ENCODE measurements at places on chromosomes 7 and 10.

DNA sequence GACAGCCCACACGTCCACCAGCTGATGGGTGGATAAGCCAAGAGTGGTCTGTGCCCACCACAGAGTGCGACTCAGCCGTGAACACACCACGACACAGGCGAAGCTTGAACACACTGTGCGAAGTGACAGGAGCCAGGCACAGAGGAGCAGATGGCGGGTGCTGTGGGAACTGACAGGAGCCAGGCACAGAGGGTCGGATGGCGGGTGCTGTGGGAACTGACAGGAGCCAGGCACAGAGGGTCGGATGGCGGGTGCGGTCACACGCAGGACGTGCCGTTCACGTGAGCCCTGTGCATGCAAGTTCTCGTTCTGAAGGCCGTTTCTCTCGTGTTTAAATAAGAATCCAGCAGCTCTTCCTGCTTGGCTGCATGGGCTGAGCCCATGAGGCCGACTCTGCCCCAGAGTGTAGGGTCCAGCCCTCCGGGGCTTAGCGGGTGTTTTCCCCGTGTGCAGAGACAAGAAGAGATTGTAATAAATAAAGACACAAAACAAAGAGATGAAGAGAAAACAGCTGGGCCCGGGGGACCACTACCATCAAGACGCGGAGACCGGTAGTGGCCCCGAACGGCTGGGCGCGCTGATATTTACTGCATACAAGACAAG lies 5.9 kb upstream of the ADAP1 start:
- DNase-seq: no peak

DNA sequence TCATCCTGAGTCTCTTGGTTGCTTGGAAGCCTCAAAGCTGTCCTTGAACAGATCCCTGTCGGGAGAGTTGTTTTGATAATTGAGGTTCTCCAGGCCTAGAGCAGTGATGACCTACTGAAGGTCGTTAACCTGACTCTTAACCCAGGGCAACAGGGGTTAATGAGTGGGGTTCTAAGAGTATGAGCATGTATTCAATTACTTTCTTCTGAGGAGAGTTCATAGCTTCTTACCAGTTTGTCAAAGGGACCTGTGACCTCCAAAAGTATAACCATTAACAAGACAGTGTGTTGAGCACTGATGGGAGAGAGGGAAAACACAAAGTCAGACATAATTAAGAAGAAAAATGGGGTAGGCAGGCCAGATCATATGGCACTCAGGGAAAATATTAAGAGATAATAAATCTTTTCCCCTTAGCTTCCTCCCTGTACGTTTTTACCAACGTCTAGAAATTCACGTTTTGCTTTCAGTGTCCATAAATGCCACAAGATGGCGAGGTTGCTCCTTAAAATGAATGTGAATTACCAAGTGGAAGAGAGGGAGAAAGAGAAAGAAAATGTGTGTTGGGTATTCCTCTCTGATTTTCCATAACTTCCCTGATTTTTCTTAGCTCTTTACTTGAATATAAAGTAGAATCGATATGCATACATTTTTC lies 97.6 kb downstream of the SUGCT start:
- DNase-seq: peak; percentile 61

GRCh38 chr7:147861058-147861716 lies 729.4 kb upstream of the C7orf33 start:
- no peak for DNase-seq

DNA sequence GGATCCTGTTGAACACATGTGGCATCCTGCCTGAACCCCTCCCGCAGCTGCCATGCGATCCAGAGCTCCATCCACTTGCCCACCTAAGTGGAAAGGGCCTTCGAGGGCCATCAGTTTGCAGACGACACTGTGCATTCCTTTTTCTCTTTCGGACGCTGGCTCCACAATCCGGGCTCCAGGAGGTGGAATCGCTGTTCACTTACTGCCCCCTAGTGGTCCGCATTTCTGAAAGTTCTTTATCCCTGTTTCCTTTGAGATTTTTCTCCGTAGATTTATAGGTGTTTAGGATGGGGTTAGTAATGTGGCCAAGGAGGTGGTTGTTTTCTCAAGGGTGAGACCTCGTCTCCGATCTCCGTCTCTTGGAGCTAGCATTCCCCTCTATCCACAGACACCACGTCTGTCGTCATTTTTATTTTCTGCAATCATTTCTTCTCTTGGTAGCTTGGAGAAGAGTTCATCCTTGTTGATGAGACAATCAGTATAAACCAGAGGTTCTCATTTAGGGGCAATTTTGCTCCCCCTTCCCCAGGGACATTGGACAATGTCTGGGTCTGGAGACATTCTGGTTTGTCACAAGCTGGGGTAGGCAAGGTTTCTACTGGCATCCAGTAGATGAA lies 204.6 kb downstream of the ARHGAP21 start:
- DNase-seq: peak; percentile 36

GRCh38 chr10:70477661-70478162 lies 855 bp upstream of the PALD1 start:
- no peak for DNase-seq

- DNase-seq: no peak
These were observed 130.0 kb upstream of the EEPD1 start for GRCh38 chr7:36023033-36023560.

DNA sequence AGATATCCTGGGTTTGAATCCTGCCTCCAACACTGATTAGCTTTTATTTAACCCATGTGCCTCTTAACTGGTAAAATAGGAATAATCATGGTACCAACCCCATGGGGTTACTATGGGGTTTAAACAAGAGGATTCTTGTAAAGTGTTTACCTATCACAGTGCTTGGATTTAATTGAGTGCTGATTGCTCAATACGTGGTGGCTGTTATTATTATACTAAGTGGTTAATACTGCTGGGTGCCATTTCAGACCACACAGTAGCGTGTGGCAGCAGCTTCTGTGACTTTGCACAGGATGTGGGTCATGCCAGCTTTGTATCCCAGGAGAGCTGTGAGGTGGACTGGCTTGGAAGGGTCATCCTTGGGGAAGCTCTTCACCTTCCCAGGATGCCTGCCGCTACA lies 177.2 kb downstream of the SEC23IP start:
- no peak for DNase-seq

DNA sequence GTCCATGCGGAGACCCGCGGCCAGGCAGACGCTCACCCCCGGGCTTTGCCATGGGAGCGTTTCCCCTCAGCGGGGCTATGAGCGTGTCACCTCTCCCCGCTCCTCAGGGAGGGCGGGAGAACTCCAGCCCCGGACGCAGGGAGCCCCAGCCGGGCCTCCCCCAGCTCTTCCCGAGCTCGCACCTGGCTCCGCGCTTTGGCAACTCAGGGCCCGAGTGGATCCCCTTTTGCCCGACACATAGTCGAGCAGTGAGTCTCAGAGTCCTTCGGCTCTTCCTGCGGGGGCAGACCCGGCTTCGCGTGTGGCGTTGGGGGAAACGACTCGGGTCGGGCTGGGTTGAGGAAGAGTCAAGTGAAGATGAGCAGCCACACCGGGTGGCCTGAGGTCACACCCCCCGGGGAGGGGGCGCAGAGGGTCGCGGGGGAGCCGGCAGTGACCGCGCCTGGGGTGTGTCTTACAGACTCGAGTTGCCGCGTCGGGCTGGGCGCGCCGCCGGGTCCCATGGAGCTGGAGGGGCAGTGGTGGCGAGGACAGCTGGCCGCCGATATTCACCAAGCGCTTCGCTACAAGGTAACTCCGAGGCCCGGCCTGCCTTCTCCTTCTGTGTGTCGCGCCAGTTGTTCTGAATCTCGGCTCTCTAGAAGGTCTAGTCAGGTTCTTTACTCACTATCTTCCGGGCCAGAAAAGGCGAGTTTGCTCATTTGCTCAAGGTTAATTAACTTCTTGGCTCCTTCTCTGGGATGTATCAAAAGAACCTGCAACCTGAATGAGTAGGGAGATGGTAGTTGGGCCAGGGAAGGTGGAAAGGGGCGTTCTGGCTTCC lies 721 bp downstream of the CCNJ start:
- DNase-seq: peak; percentile 38

DNA sequence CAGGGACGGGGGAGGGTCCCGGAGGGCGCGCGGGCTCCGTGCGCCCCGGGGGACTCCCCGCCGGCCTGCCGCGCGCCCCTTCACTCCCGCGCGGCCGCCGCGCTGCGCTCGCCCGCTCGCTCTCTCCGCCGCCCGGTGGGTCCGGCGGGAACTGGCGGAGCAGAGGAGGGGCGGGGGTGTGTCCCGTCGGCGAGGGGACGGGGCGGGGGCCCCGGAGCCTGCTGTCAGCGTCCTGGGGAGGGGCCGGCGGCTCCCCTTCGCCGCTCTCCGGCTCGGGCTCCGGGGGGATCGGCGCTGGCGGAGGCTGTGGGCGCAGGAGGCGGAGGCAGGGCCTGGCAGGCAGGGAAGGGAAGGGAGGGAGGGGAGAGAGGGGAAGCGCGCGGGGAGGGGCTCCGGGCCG lies at the start of gene SH3PXD2A:
Gene SH3PXD2A (minus strand): TSS at position 153 of the 400 bp plus-strand sequence. CDS start 310 bp downstream, outside the sequence.
- DNase-seq: no peak

GRCh38 chr7:148665221-148665620 lies 33.5 kb upstream of the CUL1 start:
- peak; percentile 69 for DNase-seq

DNA sequence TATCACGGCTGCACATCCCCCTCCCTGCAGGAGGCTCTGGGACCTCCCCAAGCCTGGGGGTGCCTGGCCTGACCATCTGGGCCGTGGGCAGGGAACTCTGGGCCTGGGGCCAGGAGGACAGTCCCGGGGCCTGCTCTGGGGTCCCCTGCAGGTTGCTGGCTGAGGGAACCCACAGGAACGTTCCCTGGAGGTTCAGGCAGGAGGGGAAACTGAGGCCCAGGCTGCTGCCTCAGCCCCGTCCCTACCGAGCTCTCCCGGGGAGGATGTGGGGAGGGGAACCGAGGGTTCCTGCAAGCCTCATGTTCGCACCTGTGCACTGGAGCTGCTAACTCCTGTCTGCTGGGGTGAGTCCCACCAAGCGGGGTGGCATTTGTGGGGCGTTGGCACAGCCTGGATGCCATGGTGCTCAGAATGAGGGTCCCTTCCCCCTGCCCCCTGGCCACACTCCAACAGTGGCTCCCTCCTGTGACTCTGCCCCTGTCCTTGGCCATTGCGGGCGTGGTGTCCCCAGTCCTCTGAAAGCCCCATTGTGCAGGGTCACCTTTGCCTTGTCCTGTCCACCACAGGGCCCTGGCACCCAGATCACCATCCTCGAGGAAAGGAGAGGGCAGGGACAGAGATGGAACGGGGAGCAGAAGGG lies 9.4 kb downstream of the ELFN1 start:
- no peak for DNase-seq

DNA sequence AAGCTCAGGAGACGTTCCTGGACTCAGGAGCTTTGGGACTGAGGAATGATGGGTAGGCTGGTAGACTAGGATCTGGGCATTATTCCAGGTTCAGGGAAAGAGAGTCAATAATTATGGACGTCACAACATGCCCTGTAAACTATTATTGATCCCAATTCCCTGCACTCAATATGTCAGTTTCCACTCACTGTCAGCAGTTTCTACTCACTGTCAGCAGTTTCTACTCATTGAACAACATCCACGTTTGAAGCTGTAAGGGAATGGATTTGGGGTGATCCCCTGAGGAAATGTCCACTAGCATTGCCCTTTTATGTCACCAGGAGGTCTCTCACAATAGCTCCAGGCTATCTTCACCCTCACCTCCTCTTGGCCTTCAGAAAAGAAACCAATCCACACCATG lies 1268.6 kb downstream of the TYW1 start:
- DNase-seq: no peak

DNA sequence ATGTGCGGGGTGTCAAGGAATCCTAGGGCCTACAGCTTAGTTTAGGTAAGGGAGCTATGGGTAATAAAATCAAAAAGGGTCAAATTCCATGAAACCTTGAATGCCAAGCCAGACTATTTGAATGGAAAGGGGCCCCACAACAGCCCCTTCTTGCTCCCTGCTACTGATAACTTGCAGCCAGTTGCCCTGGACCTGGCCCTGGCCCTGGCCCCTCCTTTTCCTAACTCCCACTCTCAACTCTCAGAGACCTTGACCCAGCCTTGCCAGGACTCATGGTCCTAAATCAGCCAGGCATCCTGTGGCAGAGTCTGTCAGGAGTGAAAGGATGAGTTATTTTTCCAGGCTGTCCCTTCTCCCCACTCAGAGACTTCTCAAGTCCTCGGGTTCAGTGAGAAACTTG lies 5.9 kb downstream of the KCNIP2 start:
- no peak for DNase-seq

DNA sequence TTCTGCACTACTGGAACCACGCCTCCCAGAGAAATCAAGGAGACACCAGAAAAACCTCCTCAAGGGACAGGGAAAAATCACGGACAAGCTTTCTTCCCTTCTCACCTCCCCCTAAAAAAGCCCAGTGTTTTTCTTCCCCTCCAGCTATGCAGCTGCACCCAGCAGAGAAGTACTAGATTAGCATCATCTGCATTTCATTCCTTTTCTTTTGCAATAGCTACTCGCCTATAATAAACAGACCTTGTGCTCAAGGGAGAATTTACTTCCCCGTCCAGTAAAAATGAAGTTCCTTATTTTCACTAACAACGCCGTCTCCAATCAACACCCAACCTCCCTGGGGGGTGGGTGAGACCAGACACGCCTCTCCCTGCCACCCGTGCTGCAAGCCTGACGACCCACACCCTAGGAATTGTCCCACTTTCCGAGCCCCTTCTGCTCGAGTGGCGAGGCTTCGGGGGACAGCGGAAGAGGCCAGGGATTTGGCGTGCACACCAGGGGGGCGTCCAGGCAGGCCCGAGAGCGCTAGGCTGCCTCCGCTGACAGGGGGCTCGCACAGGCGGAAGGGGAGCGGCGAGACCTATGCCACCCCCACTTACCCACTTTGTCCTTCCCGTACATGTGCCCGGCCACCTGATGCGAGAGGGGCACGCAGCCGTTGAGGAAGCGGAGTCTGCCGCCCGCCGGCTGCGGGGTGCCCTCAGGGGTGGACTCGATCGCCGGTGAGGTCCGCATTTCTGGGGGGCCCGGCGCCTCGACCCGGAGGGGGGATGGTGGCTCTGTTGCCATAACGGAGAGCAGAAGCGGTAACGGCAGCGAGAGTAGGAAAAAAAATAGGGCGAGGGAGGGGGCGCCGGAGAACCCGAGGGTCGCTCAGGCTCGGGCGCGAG lies 625 bp downstream of the IPMK start:
- peak; percentile 47 for DNase-seq

DNA sequence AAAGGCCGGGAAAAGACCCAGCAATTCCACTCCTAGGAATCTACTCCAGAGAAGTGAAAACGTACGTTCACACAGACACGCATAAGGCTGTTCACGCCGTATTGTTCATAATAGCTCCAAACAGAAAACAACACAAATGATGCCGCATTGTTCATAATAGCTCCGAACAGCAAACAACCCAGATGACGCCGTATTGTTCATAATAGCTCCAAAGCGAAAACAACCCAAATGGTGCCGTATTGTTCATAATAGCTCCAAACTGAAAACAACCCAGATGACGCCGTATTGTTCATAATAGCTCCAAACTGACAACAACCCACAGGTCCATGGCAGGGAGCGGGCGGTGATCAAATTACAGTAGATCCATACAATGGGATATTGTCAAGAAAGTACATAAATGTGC lies 85.2 kb upstream of the DNAAF5 start:
- DNase-seq: peak; percentile 16

DNA sequence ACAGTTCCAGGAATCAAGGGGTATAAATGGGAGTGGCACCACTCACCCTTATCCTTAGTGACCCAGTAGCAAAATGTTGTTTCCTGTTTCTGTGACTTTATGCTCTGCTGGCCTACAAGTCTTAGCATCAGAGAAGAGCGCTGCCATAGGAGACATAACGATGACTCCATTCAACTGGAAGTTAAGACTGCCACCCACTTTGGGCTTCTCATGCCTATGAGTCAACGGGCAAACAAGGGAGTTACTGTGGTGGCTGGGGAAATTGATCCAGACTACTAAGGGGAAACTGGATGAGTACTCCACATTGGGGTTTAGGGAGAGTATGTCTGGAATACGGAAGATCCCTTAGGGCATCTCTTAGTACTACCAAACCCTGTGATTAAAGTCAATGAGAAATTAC lies 40.6 kb upstream of the PIK3CG start:
- DNase-seq: peak; percentile 56

- DNase-seq: no peak
These were observed 30.9 kb upstream of the ATXN7L1 start for GRCh38 chr7:105907129-105907846.

Data from astrocyte (in vitro differentiated cells and primary cell).